IPS-NIHi11 (cell line): ENCODE measurements at places on chromosomes 12 and 14.

- no peak for DNase-seq
Observed at GRCh38 chr12:89154743-89155499, 197.4 kb downstream of the DUSP6 start.

GRCh38 chr14:53295985-53296582 lies 143.0 kb upstream of the DDHD1 start:
- peak; percentile 45 for DNase-seq

DNA sequence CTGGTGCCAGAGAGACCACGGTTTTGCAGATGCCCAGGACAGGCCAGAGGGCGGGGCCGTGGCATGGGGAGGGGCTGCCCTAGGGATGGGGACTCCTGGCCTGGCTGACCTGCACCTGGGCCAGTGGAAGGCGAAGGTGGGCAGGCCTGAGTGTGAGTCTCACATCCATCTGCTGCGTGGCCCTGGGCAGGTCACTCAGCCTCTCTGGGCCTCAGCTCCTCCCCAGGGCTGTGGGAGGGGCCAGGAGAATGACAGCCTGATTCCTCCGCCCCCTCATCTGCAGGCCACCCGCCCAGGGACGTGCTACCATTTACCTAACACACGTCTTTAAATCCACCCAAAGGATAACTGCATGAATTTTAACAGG lies 90.9 kb downstream of the GALNT9 start:
- DNase-seq: no peak

DNA sequence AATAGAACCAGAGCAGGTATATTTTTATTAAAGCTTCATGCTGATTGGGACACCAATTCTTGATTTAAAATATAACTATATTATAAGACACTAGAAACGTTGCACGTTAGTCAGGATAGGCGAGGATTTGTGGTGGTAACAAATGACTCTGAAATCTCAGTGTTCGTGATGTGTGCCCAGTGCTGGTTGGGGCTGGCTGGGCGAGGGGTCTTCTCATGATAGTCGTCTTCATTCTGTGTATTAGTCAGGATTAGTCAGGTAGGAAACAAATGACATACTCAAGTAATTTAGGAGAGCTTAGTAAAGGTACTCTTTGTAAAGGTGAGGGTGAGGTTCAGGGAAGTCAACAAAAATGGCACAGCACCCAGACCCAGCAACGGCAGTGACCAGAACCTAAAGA lies 73.9 kb upstream of the HIF1A start:
- no peak for DNase-seq

GRCh38 chr12:122875590-122876220 lies 20.2 kb downstream of the VPS37B start:
- DNase-seq: no peak

DNA sequence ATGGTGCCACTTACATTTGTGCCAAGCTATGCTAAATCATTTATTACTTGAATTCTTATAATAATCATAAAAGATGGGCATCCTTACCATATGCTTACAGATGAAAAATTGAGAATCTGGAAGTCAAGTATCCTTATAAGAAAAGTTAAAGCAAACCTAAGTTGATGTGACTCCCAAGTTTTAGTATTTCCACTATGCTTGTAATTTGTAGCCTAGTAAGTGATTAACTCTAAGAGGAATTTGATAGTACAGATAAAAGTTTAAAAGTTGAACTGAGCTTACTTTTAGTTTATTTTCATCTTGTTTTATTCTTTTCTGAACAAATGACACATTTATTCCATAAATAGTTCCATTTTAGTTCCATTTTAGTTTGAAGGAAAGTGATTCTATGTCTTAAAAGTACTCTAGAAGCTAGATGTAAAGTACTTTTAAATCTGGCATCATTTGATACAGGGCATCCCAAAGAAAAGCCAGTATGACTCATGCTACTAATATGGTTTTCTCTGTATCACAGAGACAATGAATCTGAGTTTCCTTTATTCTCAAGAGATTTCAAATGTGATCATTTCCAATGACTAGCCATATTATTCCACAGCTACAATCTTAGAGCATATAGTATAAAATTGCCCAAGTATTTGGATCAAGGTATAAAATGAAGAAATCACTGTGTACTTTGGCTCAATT lies 596.0 kb downstream of the SLC16A7 start:
- DNase-seq: no peak

DNA sequence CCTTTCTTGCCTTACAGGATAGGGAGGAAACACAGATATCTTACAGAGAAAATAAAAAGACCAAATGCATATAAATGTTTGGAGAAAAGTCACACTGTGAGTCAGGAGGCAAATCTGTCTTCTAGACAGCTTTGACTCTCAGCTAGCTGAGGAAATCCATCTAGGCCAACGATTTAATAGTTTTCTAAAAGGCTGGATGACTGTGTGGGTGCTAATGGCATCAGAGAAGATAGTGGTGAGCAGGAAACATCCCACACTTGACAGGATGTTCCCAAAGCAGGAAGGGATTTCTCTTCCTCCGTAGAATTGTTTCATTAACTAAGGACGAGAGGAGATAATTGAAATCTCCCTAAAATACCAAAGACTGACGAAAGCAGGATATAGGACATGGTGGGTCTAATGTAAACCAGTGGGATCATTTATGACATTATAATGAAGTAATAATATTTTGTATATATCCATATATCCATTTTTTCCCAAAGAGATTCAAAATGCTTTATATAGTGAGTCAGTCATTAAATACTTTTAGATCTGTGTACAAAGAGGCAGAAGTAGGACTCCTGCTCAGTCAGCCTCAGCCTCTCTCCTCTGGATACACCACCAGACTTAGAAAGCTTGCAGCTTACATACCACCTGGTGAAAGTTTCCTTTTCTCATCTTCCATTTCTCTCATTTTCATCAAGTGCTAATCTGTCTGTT lies 44.3 kb upstream of the PSMA6 start:
- no peak for DNase-seq

- no peak for DNase-seq
Observed at GRCh38 chr12:127680516-127680915, 586.5 kb upstream of the TMEM132C start.

DNA sequence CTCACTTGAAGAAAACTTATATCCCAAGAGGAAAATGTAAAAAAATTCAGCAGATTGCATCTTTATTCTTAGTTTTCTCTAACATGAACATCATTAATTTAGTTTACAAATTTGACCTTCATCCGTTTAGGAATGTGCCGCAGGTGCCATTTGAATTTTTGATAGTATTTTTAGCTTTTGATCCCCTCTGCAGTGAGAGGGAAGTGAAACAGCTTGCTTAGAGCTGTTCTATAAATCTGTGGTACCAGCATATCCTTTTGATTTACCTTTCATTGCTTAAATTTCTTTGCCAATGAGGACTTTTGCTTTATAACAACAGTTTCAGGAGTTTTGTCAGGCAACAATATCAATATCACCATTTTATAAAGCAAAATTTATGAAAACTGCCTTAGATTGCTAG lies 32.7 kb downstream of the DUSP6 start:
- no peak for DNase-seq

GRCh38 chr12:94676031-94676641 lies 25.8 kb upstream of the TMCC3 start:
- no peak for DNase-seq

- no peak for DNase-seq
Observed at GRCh38 chr14:29111554-29111953, 345.0 kb downstream of the FOXG1 start.

DNA sequence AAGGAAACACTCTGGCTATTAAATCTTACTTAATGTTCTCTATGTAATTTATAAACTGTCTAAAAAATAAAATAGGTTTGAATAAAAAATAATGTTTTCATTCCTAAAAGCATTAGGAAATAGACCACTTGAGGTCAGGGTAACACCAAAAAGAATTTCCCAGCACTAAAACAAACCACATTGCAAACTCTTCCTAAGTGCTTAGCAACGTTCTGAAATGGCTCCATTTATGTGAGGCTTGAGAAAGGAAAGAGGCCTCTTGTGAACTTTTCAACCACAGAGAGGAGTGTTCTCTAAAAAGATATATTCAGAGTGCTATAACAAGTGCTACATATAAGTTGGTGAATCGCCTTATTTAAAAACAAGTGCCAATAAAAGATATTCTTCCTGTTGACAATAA lies 42.7 kb downstream of the ALX1 start:
- DNase-seq: no peak

DNA sequence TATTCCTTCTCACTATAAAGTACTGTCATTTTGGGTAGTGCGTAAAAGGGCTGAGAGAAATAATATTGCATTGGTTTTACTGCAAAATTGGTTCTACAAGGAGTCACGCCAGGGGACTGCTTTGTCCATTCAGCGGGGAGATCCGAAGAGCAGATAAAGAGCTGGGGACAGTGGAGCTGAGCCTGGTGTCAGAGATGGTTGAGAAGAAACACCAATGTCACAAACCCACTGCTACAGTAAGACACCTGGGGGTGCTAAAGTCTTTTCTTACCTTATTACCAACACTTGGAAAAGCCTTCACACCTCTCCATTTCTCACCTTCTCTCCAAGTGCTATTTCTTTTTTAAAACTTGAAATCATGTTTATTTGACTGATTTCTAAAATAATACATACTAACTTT lies 14.1 kb downstream of the IL31 start:
- peak; percentile 16 for DNase-seq

DNA sequence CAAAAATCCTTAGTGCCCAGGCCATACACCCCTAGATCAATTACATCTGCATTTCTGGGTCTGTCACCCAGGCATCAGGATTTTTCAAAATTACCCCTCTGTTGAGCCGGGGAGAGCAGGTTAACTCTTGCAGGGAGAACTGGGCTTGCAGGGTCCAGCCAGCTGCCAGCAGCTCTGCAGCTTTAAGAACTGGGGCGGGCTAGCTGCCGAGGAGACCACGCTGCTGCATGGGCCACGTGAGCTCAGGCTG lies at the start of gene DGLUCY:
Gene DGLUCY (plus strand): TSS at position 245 of the 250 bp plus-strand sequence. CDS start 46,222 bp downstream, outside the sequence.
- peak; percentile 90 for DNase-seq

GRCh38 chr14:22524115-22524783 lies 64.8 kb downstream of the DAD1 start:
- DNase-seq: no peak

DNA sequence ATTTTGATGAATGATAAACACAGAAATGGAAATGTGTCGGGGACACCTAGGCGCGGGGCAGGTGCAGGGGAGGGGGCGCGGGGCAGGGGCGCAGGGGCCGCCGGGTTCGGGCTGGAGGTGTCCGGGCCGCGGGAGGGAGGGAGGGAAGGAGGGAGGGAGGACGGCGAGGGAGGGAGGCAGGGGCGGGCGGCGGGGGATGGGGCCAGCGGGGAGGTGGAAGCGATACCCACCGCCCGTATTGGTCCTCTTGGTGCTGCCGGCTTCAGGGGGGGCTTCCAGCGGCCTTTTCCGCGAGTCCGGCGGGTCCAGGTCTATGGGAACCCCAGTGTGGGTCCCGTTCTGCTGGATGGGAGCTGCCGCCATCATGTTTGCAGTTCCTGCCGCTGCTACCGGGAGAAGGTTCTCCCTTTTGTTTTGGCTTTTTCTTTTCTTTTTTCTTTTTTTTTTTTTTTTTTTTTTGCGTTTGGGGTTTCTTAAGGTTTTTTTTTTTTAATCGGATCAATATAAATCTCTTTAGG lies 703 bp downstream of the NOVA1 start:
- DNase-seq: peak; percentile 46

DNA sequence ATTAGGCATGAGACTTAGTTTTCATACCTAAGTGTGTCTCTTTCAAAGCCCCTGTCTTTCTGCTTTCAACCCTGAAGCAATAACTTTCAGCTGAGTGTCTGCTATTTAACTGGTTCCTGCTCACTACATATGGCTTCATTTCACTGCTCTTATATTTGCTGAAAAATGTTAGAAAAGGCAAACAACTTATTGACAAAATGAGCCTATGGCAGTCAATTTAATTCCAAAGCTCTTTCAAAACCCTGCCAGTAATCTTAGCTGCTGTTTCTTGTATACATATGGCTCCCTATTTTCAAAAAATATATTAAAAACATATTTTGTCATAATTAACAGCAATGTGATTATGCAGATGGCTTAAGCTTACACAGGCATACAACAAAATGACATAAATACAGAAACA lies 334.1 kb upstream of the MGAT4C start:
- no peak for DNase-seq

- DNase-seq: peak; percentile 41
Observed at GRCh38 chr14:98906123-98906995, 365.6 kb downstream of the BCL11B start.

DNA sequence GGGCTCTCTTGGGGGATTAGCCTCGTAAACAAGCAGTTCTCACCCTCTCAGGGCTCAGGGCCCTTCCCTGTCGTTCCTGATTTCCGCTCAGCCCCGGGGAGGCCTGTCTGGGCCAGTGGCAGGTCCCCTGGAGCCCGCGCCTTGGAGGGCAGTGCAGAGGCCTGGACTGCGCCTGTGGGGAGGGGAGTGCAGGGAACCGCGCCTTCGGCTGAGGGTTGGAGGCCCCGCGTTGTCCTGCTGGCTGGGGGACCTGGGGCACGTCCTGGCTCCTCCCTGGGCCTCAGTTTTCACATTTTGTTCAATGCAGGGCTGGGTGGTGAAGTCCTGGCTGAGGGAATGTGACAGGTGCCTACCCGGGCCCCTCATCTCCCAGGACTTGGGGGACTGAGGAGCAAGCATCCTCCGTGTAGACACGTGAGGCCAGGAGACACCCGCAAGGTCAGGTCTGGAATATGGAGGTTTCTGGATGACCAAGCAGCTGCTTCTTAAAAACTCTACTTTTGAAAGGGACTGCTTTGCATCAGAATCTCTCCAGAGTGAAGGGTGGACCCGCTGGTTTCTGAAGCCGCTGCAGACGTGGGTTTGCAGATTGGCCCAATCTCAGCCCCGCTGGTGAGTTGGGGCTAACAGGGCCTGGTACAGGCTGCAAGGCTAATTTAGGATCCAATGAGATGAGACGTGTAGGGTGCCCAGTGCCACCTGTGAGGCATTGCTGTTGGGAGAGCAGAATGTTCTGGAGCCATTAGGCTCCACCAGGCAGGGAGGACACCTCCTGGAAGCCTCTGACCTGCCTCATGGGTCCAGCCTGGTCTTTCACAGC lies 80.2 kb downstream of the KIF26A start:
- no peak for DNase-seq

- no peak for DNase-seq
Observed at GRCh38 chr12:116484807-116485206, 74.4 kb upstream of the MAP1LC3B2 start.

- no peak for DNase-seq
Observed at GRCh38 chr14:73189651-73190050, 47.7 kb upstream of the PAPLN start.
